ENCODE measurements at places on chromosomes 16 and 17.
A peak's percentile ranks its signal among the peaks of the same experiment; 100 is the strongest.

GRCh38 chr16:9874219-9874618 is 308.0 kb downstream of the GRIN2A start:
- DNase-seq = no peak

DNA sequence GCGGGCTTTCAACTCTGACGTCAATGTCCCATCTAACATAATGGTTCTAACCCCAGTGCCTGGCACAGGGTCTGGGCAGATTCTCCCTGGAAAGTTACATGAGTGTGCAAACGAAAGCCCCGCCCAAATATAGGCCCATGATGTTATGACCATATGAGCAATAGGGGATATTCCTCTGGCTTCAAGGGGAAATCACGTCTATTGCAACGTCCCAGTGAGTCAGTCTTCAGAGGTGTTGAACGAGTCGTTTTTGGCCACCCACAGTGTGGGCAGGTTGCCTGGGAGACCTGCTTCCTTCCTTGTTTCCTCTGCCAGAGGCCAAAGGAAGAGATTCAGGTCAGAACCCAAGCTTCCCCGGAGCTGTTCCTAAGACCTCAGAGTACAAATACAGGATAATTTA is 30.3 kb downstream of the PIK3R5 start:
- no peak for DNase-seq

DNA sequence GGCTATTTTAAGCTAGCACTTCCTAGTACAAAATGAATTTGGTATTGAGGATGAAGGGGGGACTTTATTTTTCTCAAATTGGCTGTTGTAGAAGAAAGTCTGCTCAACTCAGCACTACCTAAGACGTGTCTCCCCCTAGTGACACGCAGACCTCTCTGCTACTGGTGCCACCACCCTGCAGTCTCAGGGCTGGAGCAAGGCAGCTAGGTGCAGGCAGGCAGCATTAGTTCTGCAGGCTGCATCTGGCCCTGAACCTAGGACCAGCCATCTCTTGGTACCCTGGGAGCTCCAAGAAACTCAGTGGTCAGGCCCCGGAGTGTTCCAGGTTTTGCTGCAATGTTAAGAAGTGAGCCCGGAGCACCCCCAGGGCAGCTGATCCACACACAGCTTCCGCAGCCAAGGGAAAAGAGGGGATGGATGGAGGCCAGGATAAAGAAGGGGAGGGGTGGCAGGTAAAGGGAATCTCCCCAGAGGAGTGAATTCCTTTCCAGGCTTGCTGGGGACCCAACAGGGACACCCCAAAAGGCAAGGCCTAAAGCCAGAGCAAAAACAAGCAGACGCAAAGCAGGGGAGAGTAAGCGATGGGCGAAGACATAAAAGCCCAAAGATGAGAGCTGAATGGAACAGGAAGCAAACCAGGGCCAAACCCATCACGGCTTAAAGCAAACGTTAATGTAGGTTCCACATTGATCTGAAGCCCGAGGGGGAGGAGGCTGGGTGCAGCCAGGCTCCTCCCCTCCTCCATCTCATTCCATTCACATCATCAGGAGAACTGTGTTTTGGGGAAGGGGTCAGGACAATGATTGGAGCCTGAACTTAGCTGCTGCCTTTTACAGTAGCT is 200.5 kb downstream of the ZFHX3 start:
- peak; percentile 79 for DNase-seq

- DNase-seq = peak; percentile 68
Measured at GRCh38 chr17:64133546-64134215, 3.7 kb upstream of the ERN1 start.

GRCh38 chr17:21283482-21284318 is 811 bp upstream of the MAP2K3 start:
- DNase-seq = no peak

DNA sequence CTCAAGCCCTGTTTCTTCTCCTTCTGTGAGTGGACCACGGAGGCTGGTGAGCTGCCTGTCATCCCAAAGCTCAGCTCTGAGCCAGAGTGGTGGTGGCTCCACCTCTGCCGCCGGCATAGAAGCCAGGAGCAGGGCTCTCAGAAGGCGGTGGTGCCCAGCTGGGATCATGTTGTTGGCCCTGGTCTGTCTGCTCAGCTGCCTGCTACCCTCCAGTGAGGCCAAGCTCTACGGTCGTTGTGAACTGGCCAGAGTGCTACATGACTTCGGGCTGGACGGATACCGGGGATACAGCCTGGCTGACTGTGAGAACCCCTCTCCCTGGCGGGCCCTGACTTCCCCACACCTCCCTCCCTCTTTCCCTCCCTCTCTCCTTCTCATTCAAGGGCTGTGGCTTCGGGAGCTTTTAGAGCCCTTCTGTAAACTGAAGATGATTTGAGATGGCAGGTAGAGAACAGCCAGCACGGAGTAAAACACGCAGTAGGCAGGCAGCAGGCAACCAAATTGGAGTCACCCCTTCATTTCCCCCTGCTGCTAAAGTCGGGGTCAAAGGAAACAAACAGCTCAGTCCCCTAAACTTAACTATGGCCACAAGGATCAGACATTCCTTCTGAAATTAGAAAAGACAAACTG is 3.9 kb downstream of the SPACA3 start:
- DNase-seq = peak; percentile 45

DNA sequence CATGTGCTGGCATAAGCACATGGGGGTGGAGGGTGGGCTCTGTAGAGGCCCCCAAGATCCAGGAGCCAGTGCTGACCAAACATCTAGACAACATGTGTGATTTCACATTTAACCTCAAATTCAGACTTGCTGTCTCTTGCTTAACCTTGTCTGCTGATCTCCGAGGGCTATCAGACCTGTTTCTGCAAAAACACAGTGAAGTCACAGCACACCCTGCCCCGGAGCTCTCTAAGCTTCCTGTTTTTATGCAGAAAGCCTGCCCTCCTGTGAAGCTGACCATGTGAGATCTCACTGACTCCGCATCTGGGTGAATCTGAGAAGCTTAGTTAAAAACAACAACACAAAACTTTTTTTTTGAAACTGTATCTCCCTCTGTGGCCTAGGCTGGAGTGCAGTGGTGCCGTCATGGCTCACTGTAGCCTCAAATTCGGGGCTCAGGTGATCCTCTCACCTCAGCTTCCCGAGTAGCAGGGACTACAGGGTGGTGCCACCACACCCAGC is 6.6 kb upstream of the DPEP2 start:
- DNase-seq = peak; percentile 78

DNA sequence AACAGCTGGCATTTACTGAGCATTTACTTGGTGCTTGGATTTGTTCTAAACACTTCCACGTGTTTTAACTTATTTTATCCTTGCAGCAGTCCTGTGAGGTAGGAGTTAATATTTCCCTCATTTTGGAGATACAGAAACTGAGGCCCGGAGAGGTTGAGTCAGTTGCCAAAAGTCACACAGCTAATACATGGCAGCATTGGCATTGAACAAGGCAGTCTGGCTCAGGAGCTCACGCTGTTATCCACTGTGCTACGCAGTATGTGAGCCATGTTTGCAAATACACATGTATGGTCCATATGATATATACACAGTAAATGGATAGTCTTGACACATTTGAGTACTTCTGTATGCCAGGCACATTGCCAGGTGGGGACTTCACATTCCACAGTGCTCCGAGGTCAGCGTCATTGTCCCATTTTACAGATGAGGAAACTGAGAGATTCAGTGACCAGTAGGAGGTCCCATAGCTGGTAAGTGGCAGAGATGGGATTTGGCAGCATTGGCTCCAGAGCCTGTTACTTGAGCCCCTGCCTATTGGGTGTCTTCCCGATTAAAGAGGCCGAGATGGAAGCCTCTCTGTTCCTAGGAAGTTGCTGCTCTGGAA is 110.7 kb downstream of the ABCC6 start:
- DNase-seq = no peak

DNA sequence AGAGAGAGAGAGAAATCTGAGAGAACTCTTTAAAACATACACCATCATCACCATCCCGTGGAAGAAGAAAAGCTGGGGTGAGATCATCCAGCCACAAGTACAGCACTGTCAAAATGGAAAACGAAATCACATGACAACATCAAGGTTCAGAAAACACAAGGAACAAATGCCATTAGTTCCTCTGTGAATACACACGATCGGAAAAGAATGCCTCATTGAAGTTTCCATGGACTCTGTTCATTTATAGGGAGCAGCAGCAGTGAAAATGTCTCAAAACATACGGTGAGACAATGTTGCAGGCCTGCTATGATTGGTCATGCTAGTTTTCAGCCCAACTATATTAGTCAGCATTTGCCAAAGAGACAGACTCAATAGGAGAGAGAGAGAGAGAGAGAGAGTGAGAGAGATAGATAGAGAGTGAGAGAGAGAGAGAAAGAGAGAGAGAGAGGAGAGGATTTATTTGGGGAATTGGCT is 4.4 kb downstream of the CFAP97D1 start:
- no peak for DNase-seq
